Ammon's horn (tissue), 1 donor: ENCODE measurements at places on chromosomes 6 and 20.

DNA sequence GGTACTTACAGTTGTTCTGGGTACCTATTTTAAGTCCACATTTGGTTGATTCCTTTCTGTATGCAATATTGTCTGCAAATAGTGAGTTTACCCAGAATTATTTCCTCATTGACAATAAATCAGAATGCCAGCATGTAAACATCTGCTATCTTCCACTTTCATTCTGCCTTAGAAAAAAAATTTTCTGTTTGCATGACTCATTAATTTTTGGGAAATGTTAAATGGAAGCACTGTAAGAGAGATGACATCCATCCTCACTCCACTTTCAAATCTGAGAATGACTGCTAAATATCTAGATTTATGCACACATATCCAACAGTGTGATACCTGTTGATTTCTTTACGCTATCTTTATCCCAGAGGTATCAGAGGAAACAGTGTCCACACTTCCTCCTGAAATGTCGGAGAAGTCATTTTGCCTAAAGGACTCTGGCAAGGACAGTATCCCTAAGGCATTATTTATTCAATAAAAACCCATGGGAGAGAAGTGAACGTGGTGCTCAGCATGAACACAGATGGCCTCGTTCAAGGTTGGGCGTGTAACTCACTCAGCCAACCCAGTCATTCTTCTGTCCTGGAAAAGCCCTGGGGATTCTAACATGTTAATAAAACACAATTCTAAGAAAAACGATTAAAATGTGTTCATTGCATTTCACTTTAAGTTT, 780.9 kb downstream of the QKI start:
- no peak for DNase-seq

GRCh38 chr6:126064748-126065401, 78.5 kb downstream of the TRMT11 start:
- DNase-seq = no peak

GRCh38 chr6:143612186-143612585, 65.6 kb upstream of the PHACTR2 start:
- DNase-seq = no peak

GRCh38 chr6:135411339-135411738, 86.2 kb downstream of the AHI1 start:
- DNase-seq = no peak

- no peak for DNase-seq
Measured at GRCh38 chr20:32535953-32536823, 48.9 kb downstream of the NOL4L start.

DNA sequence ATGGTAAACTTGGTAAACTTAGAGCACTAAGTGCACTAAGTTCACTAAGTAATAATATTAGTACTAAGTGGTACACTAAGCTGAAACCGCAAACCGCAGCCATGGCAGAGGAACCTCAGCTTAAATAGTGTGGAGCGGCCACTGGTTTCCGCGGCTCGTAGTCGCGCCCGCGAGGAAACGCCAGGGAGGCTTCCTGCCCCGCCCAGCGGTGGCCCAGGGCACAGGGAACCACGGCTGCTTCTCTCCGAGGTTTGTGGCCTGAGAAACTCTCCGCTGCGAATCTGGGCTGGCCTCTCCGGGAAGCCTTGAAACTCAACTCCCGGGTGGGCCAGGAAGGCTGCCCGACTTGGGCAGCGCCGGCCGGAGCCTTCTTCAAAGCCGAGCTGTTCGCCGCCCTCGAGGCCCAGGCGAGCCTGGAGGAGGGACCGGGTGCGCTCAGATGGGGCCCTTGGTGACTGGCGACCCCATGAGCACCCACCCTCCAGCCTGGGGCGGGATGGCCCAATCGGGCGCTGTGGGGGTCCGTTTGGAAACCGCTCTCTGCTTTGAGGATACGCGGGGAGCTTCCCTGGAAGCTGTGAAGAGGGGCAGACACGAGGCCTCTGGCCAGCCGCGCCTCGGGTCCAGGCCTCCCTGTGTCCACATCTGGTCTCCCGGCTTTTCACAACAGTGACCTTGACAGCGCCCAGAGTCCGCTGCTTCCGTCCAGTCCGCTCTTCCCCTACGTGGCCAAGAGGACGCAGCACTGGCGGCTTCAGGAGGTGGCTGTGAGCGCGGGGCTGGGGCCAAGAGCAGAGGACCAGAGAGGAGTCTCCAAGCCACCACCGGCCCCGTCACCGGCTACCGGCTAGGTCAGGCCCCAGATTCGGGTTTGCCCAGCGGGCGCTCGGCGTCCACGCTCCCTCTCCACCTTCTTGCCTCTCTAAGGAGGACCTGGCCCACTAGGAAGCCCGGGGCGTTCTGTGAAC, 25.4 kb upstream of the HLA-E start:
- DNase-seq = peak; percentile 21

DNA sequence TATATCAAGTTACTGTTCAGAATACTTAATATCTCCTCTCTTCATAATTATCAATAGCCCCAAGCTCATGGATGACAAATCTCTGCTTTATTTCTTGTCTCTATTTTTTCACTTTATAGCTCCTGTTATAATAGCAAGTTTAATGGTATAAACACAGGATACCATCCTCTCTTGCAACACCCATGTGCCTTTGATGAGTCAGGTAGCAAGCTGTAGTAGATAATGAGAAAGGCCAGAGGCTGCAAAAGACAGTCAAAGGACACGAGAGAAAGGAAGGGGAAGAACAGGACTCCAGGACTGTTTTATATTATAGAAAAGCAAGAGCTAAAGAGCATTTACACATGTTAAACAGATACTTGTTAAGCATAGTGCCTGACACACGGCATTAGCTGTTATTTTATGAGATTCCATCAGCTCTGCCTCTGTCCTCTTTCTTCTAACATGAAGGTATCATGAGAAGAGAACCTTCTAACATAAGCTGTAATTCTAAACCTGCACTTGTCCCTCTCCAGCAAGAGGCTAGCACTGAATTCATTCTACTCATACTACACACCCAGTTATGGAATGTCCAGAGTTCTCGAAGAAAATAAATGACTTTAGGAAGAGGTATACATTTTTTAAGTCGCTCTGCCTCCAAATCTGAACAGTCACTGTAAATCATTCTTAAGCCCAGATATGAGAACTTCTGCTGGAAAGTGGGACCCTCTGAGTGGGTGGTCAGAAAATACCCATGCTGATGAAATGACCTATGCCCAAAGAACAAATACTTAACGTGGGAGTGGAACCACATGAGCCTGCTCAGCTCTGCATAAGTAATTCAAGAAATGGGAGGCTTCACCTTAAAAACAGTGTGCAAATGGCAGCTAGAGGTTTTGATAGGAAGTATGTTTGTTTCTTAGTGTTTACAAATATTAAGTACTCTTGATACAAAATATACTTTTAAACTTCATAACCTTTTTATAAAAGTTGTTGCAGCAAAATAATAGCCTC, 45.0 kb downstream of the NT5E start:
- no peak for DNase-seq

DNA sequence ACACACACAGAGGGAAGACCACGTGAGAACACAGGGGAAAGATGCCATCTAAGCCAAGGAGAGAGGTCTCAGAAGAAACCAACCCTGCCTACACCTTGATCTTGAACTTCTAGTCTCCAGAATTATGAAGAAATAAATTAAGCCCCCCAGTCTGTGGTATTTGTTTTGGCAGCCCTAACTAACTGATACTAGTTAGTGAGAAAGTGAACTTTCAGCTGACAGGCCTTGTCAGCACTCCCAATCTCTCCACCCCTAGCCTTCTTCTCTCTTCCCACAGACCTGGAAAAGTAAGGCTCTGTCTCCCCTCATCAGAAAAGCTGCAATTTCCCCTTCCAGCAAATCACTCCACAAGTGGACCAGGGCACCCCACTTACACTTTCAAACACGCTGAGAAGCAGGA, 108.6 kb upstream of the CDYL start:
- DNase-seq = no peak

DNA sequence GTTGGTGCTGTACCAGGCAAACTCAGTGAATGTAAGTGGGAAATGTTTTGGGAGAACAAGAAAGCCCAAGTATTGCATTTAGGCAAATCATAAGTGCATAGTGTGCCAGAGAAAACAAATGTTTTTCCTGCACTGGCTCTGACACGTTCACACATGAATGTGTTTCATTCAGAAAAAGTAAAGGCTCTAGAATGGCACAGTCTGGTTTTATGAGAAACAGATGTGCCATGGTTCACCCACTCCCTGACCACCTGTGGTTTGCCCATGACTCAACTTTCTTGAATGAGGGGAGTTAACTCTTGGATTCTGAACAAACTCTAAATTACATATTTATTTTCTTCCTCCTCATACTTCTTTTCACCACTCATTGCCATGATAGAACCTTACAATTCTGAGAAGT, 126.9 kb downstream of the KCNQ5 start:
- no peak for DNase-seq

DNA sequence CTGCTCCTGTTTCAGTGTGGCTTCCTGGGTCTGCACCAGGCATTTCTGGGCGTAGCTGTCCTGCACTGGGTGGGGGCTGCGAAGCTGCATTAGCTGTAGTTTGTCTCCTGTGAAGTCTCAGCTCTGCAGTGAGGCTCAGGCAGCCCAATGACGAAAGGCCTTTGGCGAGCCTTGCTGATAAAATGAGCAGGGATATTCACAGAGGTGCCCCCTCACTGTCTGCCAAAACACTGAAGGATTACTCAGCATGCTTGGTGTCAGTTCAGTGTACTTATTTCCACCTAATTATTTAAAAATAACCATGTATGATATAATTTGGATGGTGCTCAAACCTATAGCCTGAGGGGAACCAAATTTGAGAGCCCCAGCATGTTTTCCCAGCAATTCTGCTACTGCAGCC, 73.5 kb downstream of the ECT2L start:
- peak; percentile 57 for DNase-seq

DNA sequence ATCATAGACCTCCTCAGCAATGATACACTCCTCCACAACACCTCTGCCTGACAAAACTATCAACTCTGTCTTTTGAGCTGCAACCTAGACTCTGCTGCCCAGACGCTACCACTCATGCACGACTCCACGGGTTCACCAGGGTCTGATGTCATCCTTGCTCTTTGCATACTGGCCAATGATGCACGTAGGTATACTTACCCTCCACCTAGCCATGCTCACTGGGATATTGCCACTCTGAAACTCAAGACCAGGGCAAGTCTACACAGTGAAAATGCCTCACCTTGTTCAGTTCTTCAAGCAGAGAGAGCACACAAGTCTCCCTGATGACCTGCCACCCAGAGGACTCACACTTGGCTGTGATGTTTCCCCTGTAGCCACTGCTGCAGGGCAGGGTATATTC, 27.7 kb downstream of the ADGRF1 start:
- no peak for DNase-seq

GRCh38 chr6:136921381-136921935, 643 bp upstream of the SLC35D3 start:
- DNase-seq = no peak

DNA sequence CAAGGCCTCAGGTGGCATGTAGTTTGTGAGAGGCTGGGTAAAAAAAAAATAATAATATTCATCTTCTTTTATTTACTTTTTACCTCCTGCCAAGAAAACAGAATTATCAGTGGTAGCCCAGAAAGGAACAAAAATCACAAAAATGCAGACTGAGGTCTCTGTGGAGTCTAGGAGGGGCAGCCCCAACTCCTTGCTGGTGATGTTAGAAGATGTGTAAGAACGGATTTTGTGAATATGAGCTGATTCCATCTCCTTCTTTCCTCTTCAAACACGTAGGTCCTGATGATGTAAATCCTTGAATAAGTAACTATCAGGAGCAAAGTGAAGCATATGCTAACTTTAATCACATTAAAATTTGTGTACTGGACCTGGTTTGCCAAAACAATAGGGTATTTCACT, 226.8 kb downstream of the EYA4 start:
- no peak for DNase-seq

- no peak for DNase-seq
Measured at GRCh38 chr6:139277161-139277560, 14.6 kb downstream of the TXLNB start.

GRCh38 chr6:90293319-90293953, 3.2 kb downstream of the BACH2 start:
- DNase-seq = no peak

DNA sequence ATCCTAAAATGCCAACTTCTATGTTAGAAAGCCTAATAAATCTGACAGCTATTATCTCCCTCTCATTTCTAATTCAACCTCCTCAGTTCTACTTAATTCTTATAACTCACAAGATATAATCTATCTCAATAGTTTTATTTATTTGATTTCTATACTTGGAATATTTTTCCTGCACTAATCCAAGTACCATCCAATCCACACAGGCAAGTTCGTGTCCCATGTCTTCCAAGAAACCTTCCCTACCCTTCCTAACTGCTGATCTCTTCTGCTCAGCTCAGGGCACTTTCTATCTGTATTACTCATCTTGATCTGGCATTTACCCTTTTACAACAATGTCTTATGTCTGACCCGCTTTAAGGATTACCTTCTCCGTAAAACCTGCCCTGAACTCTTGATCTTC, 18.2 kb downstream of the NCOA5 start:
- DNase-seq = no peak

DNA sequence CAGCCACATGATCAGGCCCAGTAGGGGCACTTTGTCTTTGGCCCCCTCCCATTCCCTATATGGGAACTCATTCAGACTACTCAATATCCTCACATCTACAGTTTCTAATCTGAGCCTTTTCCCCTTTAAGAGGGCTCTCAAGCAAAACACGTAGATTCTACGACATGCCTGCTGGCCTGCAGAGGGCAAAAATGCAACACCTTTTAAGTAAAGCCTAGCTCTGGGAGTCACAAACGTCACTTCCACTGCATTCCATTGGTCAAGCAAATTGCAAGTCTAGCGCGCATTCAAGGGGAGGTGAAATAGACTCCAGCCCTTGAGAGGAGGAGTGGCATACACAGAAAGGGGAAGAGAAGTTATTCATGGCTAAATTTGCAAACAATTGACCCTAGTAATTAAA, 70.6 kb downstream of the CDC40 start:
- no peak for DNase-seq
